Endothelial cell of umbilical vein (primary cell): ENCODE measurements at places on chromosomes 1 and 21. TPM values are rescaled to one million over a fixed set of nuclear protein-coding genes. Genes with fewer than 3 reads are reported as not detected.
A peak's percentile ranks its signal among the peaks of the same experiment; 100 is the strongest.

The RGS8 gene
- total RNA-seq = not detected in 2 replicates

DNA sequence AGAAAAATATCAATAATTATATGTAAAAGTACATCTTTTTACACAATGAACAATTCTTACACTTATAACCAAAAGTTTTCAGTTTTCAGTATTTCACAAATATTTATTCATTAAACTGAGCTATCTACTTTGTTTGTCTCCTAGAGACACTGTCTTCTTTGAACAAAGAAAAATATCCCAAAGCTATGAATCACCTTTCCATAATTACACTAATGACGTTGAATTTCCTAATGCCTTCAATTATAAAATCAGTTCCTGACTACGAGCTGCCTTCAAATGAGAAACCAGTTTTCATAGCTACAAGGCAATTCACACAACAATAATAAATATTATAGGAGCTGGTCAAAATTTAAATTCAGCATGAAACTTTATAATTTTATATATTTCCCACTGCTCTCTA, 201.8 kb upstream of the BRINP3 start:
- H3K36me3 ChIP-seq = no peaks in the 10 kb centered on the region
- H3K27me3 ChIP-seq = no peaks in the 10 kb centered on the region
- no peak overlapping the region for H3K27ac ChIP-seq
- no peaks in the 10 kb centered on the region for H3K4me1 ChIP-seq
- peak; percentile 54 for DNase-seq
- H3K4me3 ChIP-seq = no peak overlapping the region

- H3K4me3 ChIP-seq = no peak overlapping the region
- no peaks in the 10 kb centered on the region for H3K4me1 ChIP-seq
- DNase-seq = no peak
- no peaks in the 10 kb centered on the region for H3K36me3 ChIP-seq
- no peaks in the 10 kb centered on the region for H3K27me3 ChIP-seq
Observed at GRCh38 chr1:14961661-14962267, 191.8 kb upstream of the TMEM51 start.

DNA sequence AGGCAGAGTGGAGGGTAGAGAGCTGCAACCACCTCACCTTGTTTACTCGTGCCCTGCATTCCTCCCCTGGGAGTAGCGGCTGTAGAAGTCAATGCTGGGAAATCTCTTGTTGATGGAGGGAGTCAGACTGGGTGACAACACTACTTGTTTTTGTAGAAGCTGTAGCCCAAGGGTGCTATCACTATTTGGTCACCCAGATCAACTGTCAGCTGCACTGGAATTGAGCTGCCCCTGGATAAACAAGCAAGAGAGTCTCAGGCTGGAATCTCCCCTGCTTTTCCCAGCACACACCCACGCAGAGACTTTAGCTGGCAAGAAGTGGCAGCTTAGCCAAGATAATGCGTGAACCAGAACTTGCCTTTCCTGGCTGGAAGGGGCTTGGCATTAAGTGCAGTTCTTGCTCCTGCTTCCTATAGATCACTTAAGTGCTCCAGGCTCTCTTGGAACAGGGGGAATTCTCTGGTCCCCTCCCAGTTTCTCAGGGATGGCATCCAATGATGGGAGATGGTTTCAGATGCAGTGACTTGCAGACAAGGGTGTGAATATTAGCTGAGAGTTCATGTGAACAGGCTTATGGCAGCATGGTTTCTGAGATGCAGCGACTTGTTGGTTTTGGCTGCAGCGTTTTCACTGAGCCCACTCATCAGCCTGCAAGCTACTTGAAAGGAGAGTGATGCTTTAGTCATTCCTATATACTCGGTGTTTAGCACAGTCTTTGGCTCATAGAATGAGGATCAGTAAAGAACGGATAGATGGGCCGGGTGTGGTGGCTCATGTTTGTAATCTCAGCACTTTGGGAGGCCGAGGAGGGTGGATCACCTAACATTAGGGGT, 16.8 kb downstream of the ATP2B4 start:
- peak; percentile 75 for DNase-seq
- no peak overlapping the region for H3K4me3 ChIP-seq
- H3K36me3 ChIP-seq = no peaks in the 10 kb centered on the region
- H3K27me3 ChIP-seq = no peaks in the 10 kb centered on the region
- H3K27ac ChIP-seq = no peak overlapping the region

DNA sequence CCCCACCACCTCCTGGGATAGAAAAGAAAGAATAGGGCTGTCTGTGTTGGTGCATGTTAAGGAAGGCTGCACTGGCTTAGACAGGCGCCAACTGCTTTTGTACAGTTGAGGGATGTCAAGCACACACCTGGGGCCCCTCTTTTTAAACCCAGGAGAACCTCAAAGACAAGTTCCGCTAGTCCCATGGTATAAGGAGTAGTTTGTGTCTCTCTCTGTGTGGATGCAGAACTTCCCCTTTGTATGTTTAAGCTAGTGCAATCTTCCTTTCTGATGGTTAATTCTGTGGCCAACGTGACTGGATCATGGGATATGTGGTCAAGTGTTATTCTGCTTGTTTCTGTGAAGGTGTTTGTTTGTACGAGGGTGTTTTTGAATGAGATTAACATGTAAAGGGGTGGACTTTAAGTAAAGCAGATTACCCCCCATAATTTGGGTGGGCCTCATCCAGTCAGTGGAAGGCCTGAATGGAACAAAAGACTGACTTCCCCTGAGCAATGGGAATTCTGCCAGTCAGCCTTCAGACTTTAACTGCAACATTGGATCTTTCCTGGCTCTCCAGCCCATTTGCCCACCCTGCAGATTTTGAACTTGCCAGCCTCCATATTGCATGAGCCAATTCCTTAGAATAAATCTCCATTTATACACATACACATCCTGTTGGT, 9.5 kb upstream of the DUSP10 start:
- H3K36me3 ChIP-seq = no peaks in the 10 kb centered on the region
- no peak for DNase-seq
- no peak overlapping the region for H3K4me3 ChIP-seq
- H3K27me3 ChIP-seq = peaks cover 1% of the 10 kb centered on the region
- H3K4me1 ChIP-seq = no peaks in the 10 kb centered on the region

GRCh38 chr1:18996548-18997177, 40.2 kb upstream of the IFFO2 start:
- H3K36me3 ChIP-seq = no peaks in the 10 kb centered on the region
- DNase-seq = no peak
- H3K4me1 ChIP-seq = no peaks in the 10 kb centered on the region
- H3K27me3 ChIP-seq = peaks cover 2% of the 10 kb centered on the region
- no peak overlapping the region for H3K4me3 ChIP-seq
- no peak overlapping the region for H3K27ac ChIP-seq

- H3K27me3 ChIP-seq = no peaks in the 10 kb centered on the region
- H3K4me3 ChIP-seq = no peak overlapping the region
- no peak overlapping the region for H3K27ac ChIP-seq
- no peak for DNase-seq
Observed at GRCh38 chr1:79974659-79975058, 968.1 kb upstream of the ADGRL4 start.
